ENCODE measurements at places on chromosomes 12 and 14. TPM values are rescaled to one million over a fixed set of nuclear protein-coding genes. Genes with fewer than 3 reads are reported as not detected.

DNA sequence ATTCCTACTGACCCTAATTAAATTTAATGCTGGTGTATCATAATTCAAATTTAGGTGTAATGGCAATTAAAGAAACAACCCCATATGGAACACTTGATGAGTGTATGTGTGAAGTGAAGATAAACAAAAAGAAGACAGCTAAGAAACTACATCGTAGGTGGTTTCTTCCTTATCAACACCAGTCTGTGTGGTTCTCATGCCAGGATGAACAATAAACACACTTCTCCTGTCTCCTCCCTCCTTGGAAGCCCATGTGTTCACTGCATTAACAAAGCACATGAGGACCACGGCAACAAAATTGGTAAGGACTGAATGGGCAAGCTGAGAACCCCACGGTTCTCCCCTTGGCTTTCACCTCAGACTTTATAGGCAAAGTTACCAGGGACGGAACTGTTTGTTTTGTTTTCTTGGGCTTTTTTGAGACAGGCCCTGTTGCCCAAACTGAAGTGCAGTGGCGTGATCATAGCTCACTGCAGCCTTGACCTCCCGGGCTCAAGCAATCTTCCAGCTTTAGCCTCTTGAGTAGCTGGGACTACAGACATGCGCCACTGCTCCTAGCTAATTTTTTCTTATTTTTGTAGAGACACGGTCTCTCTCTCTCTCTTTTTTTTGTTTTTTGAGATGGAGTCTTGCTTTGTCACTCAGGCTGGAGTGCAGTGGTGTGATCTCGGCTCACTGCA is 71.0 kb downstream of the TRAFD1 start:
- no peak overlapping the region for H3K27ac ChIP-seq
- no peak overlapping the region for H3K4me3 ChIP-seq
- peaks cover 12% of the 10 kb centered on the region for H3K36me3 ChIP-seq
- DNase-seq: no peak

- H3K36me3 ChIP-seq: no peaks in the 10 kb centered on the region
- H3K27me3 ChIP-seq: no peaks in the 10 kb centered on the region
Observed at GRCh38 chr12:11607313-11608081, 42.0 kb upstream of the ETV6 start.

Gene HSP90B1
- total RNA-seq: 489 TPM

DNA sequence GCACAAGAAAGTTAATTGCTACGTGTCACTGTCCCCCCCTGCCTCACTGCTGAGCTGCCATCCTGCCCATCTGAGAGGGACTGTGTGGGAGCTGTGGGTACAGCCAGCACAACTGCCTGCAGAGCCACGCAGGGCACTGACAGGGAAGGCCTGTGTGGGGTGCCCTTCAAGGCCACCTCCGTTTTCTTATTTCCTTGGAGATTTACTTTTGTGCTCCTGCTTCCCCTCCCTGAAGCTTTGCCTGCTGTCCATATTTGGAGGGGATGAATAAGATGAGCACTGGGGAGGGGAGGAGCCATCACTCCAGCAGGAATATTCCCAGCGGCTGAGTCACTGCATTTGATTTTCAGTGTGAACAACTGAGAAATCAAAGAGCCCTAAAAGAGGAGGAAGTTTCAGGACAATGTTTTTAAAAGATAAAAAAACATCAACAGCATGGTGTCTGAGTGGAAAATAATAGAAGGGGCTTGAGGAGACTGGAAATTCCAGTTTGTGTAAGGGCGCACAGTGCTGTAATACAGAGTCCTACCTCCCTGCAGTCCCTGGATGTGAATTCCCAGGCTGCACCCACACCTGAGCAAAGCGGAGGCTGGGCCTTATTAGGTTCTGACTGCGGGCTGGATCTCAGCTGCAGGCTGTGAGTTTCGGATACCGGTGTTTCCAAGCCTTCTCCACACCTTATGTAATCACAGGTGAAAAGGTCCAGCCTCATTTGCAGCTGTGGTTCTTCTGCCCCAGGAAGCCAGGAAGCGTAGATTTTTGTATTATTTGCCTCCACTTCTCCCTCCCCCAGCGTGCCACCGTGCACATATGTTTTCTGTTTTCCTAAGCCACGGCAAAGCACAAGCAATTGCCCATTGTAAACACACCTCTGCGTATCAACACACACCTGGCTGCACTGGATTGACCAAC is 192.6 kb upstream of the BCL2L14 start:
- H3K36me3 ChIP-seq: peaks cover 24% of the 10 kb centered on the region
- H3K27me3 ChIP-seq: no peaks in the 10 kb centered on the region
- H3K27ac ChIP-seq: no peak overlapping the region
- no peak overlapping the region for H3K4me3 ChIP-seq
- no peak for DNase-seq
- peaks cover 19% of the 10 kb centered on the region for H3K4me1 ChIP-seq

DNA sequence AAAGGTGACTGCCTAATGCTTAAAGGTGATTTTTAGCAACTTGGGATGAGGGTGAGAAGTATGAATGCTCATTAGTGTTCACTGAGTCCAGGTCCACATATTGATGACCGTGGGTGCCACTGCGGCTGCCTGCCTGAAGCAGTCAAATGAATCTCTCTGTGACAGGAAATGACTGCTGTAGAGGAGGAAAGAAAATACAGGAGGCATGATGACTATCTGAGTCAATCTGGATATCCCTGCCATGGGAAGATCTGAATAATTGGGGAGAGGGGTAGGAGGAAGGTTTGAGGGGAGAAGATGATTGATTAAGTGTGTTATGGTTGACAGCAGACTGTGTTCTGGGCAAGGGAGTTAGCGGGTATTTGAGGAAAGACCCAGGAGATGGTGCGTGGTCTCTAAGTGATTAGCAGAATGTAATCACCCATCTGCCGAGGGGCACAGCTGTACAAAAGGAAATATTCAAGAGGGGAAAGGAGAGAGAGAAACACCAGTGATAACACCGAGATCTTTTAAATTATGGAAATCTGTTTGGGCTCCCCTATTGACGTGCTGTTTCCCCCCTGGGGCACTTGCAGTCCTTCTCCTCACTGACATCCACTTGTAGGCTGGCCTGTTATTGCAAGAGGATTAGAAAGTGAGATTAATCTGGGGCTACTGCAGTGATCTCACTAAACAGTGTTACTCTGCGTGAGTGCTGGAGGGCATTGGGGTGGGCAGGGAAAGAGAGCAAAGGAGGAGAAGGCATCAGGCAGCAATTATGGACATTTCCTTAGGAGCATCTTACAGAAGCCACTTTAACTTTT is 97.7 kb downstream of the AKAP6 start:
- no peaks in the 10 kb centered on the region for H3K36me3 ChIP-seq
- DNase-seq: no peak
- no peak overlapping the region for H3K4me3 ChIP-seq
- no peaks in the 10 kb centered on the region for H3K27me3 ChIP-seq
- peaks cover 3% of the 10 kb centered on the region for H3K4me1 ChIP-seq
- no peak overlapping the region for H3K27ac ChIP-seq

Gene ABCC9
- total RNA-seq: not detected

DNA sequence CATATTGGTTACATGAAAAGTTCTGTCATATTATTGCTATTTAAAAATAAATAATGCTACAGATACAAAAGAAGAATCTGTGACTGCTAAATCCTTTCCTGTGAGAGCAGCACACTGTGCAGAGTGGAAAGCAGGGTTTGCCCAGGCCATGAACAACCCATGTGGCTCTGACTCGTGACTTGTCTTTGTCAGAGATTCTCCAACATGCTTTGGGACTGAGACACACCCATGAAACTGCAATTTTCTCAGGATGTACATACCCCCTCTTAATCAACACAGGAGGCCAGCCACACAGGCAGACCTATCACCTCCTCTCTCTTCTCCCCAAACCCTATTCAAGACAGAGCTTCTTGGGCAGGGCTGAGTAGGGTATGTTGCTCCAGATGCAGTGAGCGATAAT is 96.8 kb upstream of the NTF3 start:
- no peak overlapping the region for H3K27ac ChIP-seq
- no peaks in the 10 kb centered on the region for H3K27me3 ChIP-seq
- no peaks in the 10 kb centered on the region for H3K36me3 ChIP-seq
- no peak overlapping the region for H3K4me3 ChIP-seq
- no peak for DNase-seq
- H3K4me1 ChIP-seq: no peaks in the 10 kb centered on the region

- peaks cover 5% of the 10 kb centered on the region for H3K36me3 ChIP-seq
- no peaks in the 10 kb centered on the region for H3K4me1 ChIP-seq
- H3K27me3 ChIP-seq: peaks cover 27% of the 10 kb centered on the region
- no peak overlapping the region for H3K27ac ChIP-seq
- no peak overlapping the region for H3K4me3 ChIP-seq
Observed at GRCh38 chr12:69298947-69299346, 49.2 kb upstream of the LYZ start.

- no peak overlapping the region for H3K27ac ChIP-seq
- peaks cover 24% of the 10 kb centered on the region for H3K36me3 ChIP-seq
- no peak overlapping the region for H3K4me3 ChIP-seq
Observed at GRCh38 chr12:68389305-68389704, 57.1 kb upstream of the MDM1 start.

GRCh38 chr12:21911832-21912231 is 29.4 kb downstream of the ABCC9 start:
- no peaks in the 10 kb centered on the region for H3K27me3 ChIP-seq
- H3K36me3 ChIP-seq: no peaks in the 10 kb centered on the region
- no peak overlapping the region for H3K4me3 ChIP-seq

DNA sequence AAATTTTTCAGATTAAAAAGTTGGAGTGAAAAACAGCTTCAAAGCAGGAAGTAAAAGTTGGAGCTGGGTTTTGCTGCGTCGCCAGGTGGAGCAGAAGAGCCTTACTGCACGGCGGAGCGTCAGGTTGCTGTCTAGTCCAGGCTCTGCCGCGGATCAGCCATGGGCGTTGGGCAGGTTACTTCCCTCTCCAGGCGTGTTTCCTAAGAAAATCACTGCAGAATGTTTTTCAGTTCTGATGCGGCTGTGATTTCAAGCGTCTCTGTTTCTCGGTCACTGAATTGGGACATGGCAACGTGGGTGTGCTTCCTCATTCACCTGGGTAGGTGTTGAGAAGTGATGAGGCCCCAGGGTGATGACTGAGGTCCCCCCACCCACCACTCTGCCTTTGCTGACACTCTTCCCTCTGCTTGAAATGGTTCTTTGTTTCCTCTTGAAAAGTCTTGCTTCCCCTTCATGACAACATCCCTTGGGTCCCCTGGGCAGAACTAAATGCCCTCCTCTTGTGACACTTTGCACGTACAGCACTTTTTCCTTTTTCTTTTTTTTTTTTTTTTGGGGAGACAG is 7.6 kb downstream of the EVL start:
- peak overlapping the region; percentile 82 for H3K27ac ChIP-seq
- H3K36me3 ChIP-seq: peaks cover 84% of the 10 kb centered on the region
- peaks cover 77% of the 10 kb centered on the region for H3K4me1 ChIP-seq
- peak; percentile 76 for DNase-seq
- H3K27me3 ChIP-seq: no peaks in the 10 kb centered on the region

GRCh38 chr12:124434354-124434753 is 133.1 kb downstream of the NCOR2 start:
- H3K27ac ChIP-seq: no peak overlapping the region
- H3K4me3 ChIP-seq: no peak overlapping the region
- H3K36me3 ChIP-seq: peaks cover 17% of the 10 kb centered on the region

- peaks cover 22% of the 10 kb centered on the region for H3K4me1 ChIP-seq
- no peak overlapping the region for H3K4me3 ChIP-seq
- peaks cover 3% of the 10 kb centered on the region for H3K36me3 ChIP-seq
- H3K27ac ChIP-seq: no peak overlapping the region
- DNase-seq: no peak
Observed at GRCh38 chr12:109592905-109593272, 19.3 kb downstream of the MVK start.

DNA sequence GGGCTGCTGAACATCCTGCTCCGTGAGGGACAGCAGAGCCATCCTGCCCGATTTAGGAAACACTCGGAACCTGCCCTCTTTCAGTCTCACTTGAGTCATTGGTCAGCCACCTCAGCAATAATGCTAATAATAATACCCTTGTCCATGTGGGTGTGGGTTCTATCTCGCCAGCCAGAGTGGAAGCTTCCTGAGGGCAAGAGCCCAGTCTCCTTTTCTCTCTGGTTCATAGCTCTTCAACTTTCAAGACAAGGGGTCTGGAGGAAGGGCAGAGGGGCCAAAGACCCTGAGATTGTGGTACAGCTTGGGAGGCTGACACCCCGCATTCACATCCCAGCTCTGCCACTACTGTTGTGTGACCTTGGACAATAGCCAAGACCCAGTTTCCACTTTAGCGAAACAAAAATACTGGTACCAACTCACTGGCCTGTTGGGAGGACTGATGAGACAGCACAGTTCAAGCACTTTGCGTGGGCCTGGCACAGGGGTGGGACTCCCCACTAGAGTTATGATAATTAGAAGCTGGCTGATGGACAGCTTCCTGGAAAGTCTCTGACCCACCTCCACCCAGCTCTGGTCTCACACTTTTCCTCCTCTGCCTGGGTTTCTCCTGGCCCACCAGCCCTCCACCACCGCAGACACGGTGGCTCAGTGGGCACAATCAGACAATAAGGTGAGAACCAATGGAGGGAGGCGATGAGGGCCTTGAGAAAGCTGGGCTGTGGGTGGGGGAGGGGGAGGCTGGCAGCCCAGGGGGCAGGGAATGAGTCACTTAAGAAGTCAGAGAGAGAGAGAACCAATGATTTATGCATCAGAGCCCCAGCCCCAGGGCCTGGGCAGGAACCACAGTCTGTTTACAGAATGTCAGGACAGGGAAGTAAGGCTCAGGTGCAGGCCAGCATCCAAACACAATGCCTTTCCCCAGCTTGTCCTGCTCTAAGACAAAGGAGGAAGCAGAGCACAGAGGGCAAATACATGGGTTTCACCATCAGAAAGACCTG is 9.6 kb downstream of the FAIM2 start:
- H3K36me3 ChIP-seq: no peaks in the 10 kb centered on the region
- no peak for DNase-seq
- H3K27me3 ChIP-seq: peaks cover 12% of the 10 kb centered on the region
- H3K27ac ChIP-seq: no peak overlapping the region
- H3K4me3 ChIP-seq: no peak overlapping the region

DNA sequence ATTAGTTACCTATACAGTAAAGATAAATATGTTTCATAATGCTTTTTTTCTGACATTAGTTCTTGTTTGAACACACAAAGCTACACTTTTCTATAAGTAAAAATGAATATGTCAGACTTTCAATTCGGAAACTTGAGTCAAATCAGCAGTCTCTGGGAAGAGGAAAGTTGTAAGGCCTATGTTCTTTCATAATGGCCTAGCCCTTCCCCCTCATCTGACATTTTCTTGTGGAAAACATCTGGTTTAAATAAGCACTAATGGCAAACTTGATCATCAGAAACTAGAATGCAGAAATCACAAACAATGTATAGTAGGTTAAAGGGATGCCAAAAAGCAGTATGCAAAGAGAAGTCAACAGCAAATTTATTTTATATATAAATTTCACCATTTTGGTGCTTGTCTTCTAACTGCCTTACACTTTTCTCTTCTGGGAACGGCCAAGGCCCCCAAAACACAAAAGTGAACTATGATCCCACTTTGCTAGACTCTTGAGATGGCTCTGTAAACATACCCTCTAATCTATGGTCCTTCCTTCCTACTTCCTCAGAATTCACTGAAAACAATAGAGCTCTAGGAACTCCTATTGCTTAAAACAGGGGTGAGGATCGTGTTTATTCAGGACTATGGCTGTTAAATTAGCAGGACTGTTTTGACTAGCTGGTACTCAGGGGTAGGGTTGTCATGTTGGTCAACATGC is 444.1 kb downstream of the RAD51B start:
- H3K36me3 ChIP-seq: no peaks in the 10 kb centered on the region
- no peak overlapping the region for H3K4me3 ChIP-seq
- peaks cover 18% of the 10 kb centered on the region for H3K4me1 ChIP-seq
- H3K27ac ChIP-seq: no peak overlapping the region
- H3K27me3 ChIP-seq: no peaks in the 10 kb centered on the region

- no peak overlapping the region for H3K27ac ChIP-seq
- no peaks in the 10 kb centered on the region for H3K27me3 ChIP-seq
- no peak overlapping the region for H3K4me3 ChIP-seq
- DNase-seq: no peak
Observed at GRCh38 chr14:29165431-29165830, 398.8 kb downstream of the FOXG1 start.

- H3K36me3 ChIP-seq: no peaks in the 10 kb centered on the region
- DNase-seq: no peak
- H3K4me3 ChIP-seq: no peak overlapping the region
- no peak overlapping the region for H3K27ac ChIP-seq
Observed at GRCh38 chr12:2998789-2999264, 39.6 kb downstream of the TEAD4 start.

Data from activated CD8-positive, alpha-beta memory T cell treated with anti-CD3 and anti-CD28 coated beads, Interleukin-2, amount 10 ng/mL, durations not matched to agents 7 days and 5 days (primary cell).